NCI-H1092 (cell line): ENCODE measurements at places on chromosomes 11 and 22.
A peak's percentile ranks its signal among the peaks of the same experiment; 100 is the strongest.

- no peak for DNase-seq
Observed at GRCh38 chr11:115984228-115984627, 480.0 kb upstream of the CADM1 start.

DNA sequence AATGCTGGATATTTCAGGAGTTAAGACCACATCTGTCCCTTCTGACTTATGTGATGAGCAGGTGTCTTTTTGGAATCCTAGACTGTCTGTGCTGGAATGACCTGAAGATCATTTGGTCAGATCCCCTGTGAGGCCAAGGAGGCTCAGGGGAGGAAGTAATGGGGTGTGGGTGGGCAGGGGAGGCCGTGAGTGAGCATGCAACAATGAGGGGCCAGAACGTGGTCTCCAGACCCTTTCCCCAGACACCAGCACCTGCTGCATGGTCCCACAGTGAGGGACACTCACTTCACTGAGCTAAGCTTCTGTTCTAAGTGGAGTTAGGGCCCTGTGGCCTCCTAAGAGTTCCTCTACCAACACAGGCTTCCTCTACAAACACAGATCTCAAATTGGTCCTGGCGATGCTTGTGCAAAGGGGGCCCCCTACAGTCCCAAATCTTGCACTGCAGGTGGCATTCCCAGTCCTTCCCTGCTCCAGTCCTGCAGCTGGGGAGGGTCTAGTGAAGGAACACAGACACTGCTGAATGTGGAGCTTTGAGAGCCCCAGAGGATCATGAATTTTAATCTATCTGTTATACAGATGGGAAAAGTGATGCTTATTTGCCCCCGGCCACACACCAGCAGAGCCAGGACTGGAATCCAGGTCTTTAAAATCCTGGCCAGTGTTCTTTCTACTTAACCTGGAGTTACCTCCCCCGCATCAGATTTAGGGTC is 7.4 kb downstream of the USP2 start:
- DNase-seq, result peak; percentile 77

DNA sequence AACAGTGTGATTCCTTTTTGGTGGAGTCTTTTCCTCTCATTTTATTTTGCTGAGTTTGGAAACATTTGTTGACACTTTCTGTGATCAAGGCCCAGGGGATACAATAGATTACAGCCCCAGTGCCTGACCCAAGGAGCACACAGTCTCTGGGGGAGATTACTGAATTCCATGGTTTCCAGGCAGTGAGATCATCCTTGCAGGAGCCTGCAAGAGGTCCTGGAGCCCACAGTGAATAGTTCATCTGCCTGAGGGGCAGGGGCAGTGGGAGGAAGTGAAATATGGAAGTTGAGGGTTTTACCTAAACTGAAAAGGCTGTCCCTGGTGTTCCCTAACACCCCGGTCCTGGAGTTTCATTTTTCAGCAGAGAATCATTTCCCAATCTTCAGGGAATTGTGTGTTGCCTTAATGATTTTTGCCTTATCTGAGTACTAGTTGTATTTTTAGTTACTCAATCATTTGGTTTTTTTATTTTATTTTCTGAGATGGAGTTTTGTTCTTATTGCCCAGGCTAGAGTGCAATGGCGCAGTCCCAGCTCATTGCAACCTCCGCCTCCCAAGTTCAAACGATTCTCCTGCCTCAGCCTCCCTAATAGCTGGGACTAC is 7.7 kb downstream of the CCS start:
- no peak for DNase-seq

GRCh38 chr11:69075421-69076128 is 26.8 kb downstream of the TPCN2 start:
- DNase-seq, result no peak

DNA sequence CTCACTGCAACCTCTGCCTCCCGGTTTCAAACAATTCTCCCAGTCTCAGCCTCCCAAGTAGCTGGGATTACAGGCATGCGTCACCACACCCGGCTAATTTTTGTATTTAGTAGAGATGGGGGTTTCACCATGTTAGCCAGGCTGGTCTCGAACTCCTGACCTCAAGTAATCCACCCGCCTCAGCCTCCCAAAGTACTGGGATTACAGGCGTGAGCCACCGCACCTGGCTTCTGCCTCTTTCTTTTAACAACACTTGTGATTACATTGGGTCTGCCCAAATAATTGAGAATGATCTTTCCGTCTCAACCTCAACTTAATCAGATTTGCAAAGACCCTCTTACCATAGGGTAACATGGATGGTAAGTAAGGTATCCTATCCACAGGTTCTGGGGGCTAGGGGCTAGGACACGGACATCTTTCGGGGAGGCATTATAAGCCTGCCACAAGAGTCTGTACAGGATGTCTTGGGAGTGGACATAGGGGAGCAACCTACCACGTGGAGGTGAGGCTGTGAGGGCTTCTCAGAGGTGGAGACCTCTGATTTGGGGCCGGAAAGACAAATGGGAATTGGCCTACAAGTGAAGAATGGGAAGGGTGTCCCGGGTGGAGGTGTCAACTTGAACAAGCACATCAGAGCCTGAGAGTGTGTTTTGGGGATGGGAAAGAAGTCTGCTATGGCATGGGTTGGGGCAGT is 2.7 kb upstream of the CBX6 start:
- no peak for DNase-seq

DNA sequence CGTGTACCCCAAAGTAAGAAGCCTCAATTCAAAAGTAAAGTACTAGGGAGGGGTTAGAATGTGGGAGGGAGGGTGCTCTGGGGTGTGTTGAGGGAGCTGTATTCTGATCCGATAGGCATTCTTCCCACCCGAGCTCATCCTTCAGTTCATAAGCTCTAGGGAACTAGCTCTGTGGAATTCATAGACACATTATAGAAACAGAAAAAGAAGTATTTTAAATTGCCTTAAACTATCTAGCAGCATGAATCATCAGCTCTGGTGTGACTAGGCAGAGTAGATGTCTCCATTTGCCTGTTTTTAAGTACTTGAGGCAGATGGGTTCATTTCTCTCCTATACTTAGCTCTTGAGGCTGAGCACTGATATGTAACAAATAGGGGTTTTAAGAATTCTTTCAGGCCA is 7.3 kb upstream of the SGSM3 start:
- no peak for DNase-seq

- DNase-seq, result no peak
Observed at GRCh38 chr11:91231226-91231625, 993.4 kb upstream of the FAT3 start.

GRCh38 chr11:11522591-11522990 is 99.2 kb downstream of the GALNT18 start:
- no peak for DNase-seq

DNA sequence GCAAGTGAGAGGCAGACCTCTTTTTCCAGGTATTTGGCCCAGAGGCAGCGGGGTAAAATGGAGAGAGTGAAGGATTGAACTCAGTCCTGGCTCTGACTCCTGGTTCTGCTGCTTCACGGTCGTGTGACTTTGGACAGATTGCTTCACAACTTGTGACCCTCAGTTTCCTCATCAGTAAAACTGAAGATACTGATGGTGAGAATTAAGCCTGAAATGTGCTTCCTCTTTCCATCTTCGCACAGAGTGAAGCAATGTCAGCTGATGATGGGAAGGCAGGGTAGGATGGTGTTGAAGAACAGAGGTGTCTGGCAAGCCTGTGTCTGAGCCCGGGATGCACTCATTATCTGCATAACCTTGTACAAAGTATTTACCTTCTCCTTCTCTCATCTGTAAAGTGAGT is 59.0 kb downstream of the UBASH3B start:
- no peak for DNase-seq

GRCh38 chr11:121351083-121351630 is 58.6 kb downstream of the SC5D start:
- no peak for DNase-seq

DNA sequence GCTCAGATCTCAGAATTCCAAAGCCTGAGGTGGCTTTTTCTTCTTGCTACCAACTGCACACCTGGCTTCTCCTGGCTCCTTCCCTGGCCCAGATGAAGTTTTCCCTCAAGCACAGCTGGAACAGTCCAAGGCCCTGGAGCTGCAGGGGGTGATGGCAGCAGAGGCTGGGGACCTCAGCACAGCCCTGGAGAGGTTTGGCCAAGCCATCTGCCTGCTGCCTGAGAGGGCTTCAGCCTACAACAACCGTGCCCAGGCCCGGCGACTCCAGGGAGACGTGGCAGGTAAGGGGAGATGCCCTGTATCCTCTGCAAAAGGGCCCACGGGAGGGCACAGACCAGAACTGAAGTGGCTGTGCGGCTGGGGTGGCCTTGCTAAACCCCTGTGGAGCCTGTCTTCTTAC is 1.2 kb downstream of the TTC36 start:
- DNase-seq, result no peak

DNA sequence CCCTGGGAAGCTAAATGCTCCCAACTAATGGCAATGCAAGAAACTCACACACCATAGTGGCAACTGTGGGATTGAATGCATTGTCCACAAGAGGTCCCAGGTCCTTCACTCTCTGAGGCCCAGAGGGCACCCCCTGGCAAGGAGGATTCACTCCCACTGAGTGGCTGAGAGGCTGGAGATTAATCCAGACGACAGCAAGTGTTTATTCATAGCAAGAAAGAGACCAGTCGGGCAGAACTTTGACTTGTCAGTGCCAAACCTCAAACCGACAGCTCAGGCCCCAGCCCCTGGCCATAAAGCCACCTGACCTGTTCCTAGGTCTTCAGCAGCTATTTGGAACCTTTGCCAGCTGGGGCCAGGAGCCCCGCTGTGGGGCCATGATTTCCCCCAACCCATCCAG is 54.5 kb upstream of the MPEG1 start:
- no peak for DNase-seq

GRCh38 chr22:38412435-38413084 is 42.4 kb downstream of the KCNJ4 start:
- DNase-seq, result no peak

- DNase-seq, result no peak
Observed at GRCh38 chr11:3879216-3879966, 23.9 kb downstream of the STIM1 start.

GRCh38 chr22:26775394-26775793 is 118.0 kb downstream of the MIAT start:
- DNase-seq, result no peak

DNA sequence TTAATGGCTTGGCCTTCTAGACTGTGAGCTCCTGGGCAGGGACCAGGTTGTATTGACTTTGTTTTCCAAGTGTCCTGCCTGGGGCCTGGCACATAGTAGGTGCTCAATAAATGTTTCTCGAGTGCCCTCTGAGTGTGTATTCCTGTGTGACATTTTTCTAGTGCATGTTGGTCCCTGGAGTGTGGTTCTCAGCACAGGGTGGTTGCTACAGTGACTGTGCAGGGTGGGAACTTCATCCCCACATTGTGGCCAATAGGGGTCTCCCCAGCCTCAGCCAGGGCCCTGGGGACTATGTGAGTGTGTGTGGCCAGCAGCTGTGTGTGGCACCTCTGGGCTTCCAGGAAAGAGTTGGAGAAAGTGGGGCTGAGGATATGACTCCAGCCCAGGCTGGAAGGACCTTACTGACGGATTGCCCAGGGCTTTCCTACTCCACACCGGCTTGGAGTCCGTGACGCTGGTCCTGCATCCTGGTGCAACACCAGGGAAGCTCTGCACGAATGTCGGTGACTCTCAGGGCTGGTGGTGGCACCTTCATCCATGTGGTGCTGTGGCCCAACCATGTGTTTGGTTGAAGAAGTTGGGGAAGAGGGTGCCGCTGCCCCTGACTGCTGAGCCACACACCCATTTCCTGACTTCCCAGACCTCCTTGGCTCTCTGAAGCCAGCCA is 9.0 kb upstream of the MARK2 start:
- DNase-seq, result no peak

DNA sequence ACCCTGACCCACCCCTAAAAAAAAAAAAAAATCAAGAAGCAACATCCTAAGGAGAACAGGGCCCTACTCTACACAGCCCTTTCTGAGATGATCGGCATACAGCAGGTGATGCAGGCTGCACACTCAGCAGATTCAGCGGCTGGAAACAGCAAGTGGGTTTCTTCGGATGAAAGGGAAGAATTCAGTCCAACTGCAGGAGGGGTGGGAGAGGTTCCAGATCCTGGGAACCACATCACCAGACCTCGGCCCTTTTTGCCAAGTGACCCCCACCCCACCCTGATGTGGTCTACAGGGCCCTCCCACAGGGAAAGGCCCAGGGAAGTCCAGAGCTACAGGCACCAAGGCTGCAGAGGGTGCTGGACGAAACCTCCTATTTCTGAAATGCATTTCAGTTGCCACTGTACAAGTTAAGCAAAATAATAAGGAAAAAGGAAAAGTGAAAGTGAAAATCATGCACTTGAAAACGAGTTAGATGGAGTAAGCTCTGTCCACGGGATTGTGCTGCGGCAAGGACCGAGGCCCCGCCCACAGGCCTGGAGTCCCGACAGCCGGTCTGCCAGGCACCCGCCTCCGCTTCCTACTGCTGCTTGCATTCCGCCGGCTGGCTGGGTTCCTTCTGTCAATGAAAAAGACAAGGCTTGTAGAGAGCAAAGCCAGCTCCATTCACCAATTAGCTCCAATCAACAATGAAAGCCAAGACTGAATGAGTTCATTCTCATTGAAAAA is 16.0 kb upstream of the PHLDA2 start:
- DNase-seq, result no peak

- DNase-seq, result no peak
Observed at GRCh38 chr11:121839781-121840180, 276.2 kb downstream of the BLID start.

- no peak for DNase-seq
Observed at GRCh38 chr11:36258730-36259360, 30.4 kb downstream of the COMMD9 start.

DNA sequence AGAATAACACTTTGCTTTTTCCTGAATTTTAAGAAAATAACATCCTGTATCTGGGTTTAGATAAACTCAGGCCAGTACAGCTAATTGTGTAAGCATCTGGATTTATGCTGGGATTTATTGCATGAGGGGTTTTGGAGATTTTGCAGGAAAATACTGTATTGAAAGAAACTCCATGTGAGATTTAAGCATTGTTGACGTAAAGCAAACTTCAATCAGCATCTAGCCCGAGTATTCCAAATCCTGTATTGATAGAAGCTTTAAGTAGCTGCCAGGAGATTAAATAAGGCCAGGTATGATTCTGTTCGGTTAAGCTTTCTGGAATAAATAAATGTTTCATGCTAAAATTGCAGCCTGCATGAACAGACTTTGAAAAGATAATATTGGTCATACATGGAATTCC is 36.3 kb upstream of the LYVE1 start:
- no peak for DNase-seq

DNA sequence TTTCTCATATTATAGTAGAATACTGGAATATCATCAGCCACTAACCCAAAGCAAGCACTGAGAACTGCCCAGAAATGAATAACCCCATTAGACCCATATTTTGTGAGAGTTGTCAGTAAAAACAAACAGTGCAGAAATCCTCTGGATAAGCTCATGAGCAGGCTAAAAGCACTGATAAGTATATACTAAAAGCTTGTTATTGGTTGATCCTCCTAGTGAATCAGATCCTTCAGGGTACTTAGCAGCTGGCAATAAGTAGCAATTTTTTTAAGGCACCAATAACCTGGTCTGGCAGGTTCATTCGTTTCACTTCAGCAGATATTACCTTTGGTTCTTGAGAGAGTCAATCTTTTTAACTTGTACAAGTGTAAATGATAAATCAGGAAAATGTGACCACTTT is 1.2 kb downstream of the NOX4 start:
- no peak for DNase-seq
